ENCODE measurements at places on chromosomes 7 and 10.

DNA sequence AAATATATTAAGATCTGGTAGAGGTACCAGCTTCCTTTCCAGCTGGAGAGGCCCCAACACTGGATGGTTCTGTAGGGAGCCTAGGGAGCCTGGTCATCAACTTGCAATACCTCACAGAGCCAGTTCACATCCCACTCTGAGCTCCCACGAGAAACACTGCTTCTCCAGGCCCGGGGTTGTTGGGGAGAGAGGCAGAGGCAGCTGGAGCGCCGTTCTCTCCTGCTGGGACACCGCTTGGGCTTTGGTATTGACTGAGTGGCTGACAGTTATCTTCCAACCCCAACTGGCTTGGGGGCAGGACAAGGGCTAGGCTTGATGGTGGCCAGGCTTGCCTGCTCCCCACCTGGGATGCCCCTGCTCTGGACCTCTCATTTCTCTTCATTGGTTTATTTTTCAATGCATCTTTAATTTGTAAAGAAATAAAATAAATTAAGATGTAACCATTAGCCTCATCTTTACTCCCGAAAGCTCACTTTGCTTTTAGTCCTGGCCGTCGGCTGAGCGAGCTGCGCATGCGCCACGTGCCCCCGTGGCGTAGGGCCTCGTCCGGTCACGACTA, 10.0 kb upstream of the CHCHD1 start:
- DNase-seq, result peak; percentile 71

DNA sequence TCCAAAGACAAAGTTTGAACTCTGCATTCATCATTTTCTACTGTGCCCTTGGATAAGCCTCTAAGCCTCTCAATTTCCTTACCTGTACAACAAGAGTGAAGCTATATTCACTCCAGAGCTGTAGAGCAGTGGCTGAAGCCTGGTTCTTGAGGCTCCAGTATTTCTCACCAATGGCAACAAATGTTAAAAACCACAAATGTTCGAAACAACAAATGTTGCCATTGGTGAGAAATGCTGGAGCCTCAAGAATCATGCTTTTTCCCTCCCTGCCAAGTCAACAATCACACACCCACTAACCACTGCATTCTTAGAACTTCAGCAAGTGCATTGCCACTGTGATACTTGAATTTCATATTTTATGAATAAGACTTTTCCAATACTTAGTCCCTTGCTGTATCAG, 237.9 kb downstream of the TMEM26 start:
- DNase-seq, result no peak

DNA sequence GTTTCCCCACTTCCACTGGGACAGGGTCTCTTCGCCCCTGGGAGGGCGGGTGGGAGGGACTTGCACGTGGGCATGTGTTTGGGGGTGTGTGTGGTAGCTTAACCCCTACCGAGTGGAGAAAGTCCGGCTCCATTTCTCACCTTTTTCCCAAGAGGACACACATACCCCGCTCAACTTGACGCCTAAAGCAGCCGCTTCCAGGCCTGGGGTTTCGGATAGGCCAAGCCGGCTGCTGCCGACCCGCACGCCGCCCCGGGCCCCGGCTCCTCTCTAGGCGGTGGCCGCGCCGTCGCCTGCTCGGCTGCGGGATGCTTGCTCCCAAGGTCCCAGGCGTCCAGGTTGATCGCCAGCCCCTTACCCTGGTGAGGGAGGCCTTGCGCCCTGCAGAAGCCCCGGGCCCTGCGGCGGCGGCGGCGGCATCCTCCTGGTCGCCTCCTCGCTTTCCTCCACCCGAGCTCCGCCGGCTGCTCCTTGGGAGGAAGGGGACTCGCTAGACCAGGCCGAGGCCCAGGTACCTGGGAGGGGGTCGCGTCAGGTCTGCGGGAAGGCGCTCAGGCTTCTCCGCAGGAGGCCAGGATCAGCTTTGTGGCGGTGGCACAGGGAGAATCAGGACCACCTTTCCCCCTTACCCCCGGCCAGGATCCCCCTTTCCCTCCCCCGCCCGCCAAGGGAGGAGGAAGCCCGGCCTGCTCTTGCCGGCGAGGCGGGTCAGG, 3.2 kb upstream of the GATA3 start:
- no peak for DNase-seq

DNA sequence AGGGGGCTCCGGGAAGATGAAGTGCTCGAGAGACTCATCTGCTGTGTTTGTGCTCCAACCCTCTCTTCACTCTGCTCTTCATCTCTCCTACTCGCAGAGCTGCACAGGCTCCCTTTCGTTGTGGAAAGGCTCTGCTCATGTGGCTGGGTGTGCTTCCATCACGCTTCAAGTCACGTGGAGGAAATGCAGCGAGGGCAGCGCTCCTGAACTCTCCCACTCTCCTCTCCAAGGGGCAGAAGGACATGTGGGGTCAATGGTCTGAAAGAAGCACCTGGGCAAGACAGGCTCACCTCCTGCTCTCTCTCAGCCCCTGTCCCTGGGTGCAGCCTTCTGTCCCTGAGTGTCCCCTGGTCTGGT, 72.6 kb downstream of the USP6NL start:
- DNase-seq, result no peak

- DNase-seq, result peak; percentile 93
Observed at GRCh38 chr7:26156451-26157420, 4.7 kb downstream of the NFE2L3 start.

DNA sequence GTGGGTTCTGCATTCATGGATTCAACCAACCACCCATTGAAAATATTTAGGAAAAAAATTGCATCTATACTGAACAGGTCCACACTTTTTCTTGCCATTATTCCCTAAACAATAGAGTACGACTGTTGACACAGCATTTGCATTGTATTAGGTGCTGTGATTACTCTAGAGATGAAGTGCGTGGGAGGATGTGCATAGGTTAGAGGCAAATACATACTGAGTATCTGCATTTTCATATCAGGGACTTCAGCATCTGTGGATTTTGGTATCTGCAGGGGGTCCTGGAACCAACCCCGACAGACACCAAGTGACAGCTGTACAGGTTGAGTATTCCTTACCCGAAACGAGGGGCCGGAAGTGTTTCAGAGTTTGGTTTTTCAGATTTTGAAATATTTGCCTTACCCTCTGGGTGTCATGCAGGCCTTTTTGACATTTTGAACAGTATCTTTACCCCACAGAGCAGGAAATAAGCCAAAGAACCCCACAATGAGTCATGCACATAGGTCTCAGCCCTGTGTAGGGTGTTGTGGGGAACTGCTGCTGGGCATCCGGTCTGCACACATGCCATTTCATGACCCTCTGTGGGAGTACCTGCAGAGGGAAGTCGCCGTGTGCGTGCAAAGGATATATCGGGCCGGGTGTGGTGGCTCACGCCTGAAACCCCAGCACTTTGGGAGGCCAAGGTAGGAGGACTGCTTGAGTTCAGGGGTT, 14.5 kb downstream of the NUDT5 start:
- no peak for DNase-seq

DNA sequence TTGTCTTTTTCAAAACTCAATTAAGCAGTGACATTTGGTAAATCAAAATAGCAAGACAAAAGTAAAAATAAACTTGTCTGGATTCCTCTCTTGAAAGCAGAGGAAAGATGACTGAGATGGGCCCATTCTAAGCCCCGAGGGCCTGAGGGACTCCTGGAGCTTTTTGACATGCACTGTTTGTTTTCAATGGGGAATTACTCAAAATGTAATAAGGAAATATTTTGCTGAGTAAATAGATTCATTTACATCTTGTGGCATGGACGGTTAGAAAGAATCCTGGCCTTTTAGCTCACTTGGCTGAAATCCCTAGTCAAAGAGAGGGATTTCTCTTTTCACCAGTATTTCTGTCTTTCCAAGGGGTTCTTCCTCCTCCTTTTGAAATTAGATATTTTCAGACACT, 108.0 kb downstream of the MKX start:
- DNase-seq, result no peak

DNA sequence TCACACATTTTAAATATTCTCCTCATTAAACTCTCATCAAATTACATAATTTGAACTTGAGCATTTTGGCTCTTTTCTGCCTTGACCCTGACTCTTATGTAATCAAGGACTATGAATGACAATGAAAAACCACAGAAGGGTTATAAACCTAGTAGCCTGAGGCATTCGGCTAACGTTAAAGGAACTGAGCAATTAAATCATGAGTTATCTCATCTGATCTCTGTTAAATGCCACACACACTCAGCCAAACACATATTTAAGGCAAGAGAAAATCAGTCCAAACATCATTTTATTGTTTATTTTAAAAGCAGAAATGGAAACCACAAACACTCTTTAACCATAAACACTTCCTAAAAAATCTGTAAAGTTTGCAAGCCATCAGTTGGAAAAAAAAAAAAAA, 204.3 kb downstream of the DGKI start:
- DNase-seq, result no peak

DNA sequence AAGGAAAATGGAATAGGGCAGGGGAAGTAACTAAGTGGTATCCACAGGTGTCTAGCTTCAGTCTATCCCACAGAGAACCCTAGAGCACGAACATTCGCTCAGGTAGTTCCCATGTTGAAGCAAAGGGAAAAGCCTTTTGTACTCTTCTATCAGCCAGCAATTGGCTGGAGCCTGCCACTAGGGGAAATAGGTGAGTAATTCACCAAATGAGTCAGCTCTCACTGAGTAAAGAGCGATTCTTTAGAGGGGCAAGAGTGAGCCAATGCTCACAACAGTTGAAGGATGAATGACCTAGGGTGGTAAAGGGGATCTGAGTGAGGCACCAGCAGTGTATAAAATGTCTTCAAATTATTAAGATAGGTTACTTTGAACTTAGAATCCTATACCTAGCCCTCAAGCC, 94.1 kb upstream of the ZNF800 start:
- DNase-seq, result no peak

DNA sequence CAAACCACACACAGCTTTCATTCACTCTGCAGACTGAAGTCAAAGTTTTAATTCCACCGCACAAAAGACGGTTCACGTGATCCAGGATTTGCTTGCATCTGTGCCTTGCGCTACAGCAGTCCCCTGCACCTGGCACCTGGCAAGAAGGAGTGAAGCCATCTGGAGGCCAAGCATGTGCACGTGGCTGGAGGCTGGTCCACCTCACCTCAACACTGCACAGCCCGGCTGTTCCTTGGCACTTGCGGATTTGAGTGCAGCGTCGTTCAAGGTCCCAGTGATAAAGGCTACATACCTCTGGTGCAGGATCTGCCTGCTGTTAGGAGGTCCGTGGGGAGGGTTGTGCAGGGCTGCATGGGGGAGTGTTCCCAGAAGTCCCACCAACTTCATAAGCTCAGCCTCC, 248.5 kb upstream of the GRB10 start:
- DNase-seq, result no peak

GRCh38 chr10:89553064-89553734, 17.8 kb upstream of the SLC16A12 start:
- DNase-seq, result peak; percentile 76

- DNase-seq, result no peak
Observed at GRCh38 chr7:47039089-47039648, 542.7 kb downstream of the TNS3 start.

GRCh38 chr10:46092524-46093081, 46.5 kb upstream of the MSMB start:
- DNase-seq, result no peak

- DNase-seq, result peak; percentile 56
Observed at GRCh38 chr7:99102809-99103690, 40.9 kb downstream of the SMURF1 start.

DNA sequence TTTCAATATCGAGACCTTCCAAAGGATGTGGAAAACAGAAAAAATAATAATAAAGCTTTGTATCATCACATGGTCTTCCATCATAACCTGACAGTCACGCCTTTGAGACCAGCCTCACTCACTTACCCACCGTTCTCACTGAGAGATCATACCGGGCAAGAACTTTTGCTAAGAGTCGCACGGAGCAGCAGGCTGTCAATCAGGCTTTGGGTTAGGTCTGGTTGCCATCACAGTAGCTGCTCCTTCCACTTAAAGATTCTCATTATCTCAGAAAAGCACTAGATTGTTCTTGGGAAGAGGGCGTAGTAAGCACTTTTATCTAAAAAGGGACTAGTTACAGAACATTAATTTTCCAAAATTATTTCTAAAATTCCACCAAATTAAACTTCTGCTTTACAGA, 2.0 kb downstream of the RELN start:
- DNase-seq, result no peak

DNA sequence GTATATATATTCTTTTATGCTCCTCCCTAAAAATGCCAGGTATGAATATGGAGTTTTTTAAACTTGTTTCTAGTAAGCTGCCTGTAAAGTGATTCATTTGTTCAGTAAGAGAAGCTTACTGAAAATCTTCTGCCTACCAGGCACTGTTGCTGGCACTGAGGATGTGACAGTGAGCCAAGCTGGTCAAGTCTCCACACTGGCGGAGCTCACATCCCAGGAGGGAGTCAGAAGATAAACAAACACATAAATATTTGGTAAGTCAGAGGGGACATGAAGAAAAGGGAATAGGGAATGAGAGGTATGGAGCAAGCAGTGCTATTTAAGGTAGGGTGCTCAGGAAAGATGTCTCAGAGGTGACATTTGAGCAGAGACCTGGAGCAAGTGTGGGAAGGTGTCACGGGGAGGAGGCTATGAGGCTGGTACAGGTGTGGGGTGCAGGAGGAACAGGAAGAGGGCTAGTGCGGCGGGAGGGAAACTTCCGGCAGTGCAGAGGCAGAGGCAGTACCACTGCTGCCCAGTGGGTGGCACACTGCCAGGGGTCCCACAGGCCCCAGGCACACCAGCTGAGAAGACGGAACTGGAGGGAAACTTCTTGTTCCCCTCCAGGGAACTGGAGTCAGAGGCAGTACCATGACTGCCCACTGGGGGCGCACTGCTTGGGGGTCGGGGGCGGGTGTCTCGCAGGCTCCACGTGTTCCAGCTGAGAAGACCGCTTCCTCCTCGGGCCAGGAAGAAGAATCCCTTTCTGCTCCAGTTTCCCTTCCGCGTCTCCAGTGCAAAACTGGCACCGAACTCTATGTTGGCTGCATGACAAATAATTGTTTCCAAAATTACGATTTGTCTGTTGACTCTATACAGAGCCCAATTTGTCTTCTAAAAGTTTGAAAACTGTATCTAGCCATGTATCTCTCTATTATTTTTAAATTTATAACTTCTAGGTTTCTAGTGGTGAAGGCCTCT, 161.0 kb downstream of the TEX36 start:
- no peak for DNase-seq

DNA sequence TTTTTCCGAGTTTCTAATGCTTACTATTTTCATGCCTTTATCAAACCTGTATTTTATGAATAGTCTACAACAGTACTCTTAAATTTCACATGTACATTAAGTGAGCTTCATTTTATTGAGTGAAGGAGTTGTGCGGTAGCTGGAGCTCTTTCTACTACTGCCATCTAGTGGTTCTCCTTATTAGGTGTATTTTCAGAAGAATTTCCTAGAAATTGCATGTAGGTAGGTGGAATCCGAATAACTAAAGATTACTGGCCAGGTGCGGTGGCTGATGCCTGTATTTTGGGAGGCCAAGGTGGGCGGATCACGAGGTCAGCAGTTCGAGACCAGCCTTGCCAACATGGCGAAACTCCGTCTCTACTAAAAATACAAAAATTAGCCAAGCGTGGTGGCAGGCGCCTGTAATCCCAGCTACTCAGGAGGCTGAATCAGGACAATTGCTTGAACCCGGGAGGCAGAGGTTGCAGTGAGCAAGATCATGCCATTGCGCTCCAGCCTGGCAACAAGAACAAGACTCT, 38.3 kb downstream of the LRRC72 start:
- DNase-seq, result peak; percentile 33
